Putamen (tissue), 1 donor: ENCODE measurements at places on chromosomes 2 and 18.

- DNase-seq = no peak
Measured at GRCh38 chr18:23890589-23890988, 124.0 kb upstream of the TTC39C start.

GRCh38 chr18:73163236-73163635, 295.4 kb upstream of the NETO1 start:
- DNase-seq = no peak

DNA sequence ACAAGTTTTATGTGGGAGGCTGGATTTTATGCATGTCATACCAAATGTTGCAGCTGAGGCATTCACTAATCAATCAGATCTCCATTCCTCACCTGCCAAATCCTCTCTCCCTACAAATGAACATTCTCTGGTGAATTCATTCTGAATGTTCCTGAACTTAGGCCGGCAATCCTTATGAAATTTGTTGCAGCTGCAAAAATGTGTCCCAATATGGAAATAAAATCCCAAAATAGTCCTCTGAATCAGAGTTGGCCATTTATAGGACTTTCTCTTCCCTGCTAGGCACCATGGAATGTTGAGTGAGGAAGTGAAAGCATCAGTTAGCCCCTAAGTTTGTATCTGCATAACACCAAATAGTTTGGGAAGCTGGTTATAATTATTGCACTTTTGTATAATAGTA, 25.6 kb downstream of the GCA start:
- no peak for DNase-seq

DNA sequence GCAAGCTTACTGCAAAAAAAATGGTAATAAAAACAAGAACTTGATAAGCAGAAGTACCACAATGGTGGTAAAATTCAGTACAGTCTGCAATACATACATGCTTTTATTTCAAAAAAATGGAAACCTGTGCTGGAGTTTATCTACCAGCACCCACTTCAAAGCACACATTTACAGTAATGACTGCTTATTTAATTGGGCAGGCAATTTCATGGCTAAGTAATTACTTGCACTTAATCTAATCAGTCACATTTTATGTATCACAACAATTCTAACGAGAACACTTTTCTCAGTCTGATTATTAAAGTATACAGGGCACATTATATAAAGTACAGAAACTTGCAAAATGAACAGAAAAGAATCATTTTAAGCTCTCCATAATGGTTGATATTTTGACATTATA, 5.2 kb downstream of the APCDD1 start:
- no peak for DNase-seq

DNA sequence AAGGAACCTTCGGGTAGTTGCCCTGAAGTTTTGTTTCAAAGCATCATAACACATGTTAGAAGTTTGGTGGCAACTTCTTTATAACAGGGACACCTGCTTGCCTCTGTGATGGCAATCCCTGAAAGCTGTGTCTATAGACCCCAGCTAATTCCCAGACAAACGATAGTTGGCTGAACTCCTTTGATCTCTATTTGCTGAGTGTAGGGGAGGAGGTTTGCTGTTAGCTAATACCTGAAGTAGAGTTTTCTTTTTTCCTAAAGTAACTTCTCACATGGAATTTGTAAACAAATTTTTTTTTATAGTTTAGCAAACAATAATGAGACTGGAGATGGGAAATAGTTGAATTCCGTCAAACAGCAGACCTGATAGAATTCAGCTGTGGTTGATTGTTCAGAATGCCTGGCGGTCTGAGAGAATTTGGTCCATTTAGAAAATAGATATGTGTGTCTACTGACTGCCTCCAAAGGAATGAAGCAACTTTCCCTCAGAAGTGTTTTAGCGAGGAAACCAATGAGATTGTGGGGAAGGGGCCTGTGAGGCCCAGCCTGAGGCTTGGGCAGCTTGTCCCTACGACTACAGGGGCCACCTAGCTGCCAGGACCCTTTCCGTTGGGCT, 123.5 kb upstream of the EPAS1 start:
- DNase-seq = no peak

- no peak for DNase-seq
Measured at GRCh38 chr18:48018851-48019250, 88.4 kb upstream of the SMAD2 start.

DNA sequence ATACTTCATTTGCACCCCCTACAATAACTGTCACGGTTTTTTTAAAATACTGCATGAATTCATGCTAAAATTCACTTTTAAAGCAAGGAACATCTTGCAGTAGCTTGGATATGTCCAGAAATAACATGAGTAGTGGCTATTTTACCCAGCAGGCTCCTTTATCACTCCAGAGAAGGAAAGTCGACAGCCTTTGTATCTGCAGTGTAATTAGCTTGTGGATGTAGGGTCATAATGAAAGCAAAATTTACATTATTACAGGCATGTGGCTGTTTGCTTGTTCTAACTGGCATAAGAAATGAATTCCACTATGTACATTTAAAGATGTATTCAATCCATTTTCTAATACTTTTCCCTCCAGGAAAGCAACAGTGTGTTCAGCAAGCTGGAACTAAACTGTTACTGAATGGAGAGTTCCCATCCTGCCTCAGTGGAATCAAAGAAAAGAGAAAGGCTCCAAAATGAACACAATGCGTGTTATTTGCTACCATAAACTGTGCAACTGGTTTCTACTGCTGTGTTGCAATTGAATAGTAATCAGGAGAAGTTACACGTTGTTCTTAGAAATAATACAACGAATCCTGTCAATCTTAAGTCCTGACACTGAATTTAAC, 321.2 kb upstream of the VRK2 start:
- no peak for DNase-seq

DNA sequence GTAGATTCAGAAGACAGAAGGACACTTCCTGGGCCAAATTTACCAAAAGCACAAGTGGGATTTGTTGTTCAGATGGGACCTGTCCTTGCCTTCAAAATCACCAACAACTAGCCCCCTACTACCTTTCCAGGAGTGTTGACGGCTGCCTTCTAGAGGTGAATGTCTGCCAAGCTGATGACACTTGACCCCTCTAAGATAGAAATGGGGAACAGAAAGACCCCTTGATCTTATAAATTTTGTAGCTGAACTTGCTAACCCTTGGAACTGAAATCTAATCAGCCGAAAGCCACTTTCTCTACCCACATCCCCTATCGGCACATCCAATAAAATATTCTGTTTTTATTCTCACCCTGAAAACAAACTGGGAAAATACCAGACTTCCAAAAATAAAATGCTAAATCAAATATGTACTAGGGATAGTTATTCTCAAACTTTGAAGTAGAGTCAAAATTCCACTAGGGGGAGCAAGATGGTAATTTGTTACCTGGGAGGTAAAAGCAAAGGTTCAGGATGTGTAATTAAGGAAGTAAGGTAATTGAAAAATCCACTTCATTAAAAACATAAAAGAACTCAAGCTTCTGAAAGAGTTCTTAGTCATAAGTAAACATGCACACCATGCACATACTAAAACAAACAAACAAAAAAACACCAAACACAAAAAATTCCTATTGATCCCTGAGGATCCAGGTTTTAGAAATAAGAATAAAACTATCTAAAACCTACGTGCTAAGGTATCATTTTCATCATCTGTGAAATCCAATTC, 119.2 kb downstream of the ANKRD44 start:
- DNase-seq = peak; percentile 34
